ENCODE measurements at places on chromosomes 4 and X.

DNA sequence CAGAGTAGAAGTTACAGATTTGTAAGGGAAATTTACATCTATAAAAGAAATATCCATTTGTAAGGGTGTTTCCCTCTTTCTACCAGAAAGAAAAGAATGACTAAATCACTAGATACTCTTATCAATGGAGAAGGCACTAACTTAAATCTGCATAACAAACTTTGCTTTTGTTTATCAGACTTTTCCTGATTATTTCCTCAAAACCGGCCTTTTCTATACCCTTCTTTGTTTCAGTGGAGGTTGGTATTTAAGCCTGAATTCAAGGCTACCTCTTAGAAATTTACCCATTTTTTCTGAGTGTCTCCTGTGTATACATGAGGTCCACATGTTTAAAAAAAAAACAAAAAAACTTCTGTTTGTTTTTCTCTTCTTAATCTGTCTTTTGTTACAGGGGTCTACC lies 80.4 kb upstream of the GRPR start:
- DNase-seq, result no peak

- DNase-seq, result no peak
Observed at GRCh38 chrX:64195862-64196261, 9.6 kb downstream of the AMER1 start.

DNA sequence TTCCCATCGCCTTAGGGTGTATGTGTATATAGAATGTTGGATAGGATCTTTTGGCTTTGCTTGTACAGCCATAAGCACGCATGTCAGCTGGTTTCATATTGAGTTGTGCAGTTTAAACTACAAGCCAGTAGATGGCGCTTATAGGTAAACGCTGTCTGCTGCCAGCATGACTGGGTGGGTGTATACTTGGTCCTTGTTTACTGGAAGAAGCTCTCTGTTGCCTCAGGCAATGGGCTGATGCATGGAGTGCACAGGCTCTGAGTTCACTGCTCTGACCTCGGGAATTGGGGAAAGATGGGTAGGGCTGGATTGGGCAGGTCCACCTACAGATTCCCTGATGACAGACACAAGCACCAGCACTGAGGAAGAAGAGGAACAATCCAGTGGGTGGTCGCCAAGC lies 831.5 kb downstream of the STIM2 start:
- DNase-seq, result peak; percentile 18

GRCh38 chr4:37908488-37909331 lies 17.8 kb downstream of the TBC1D1 start:
- DNase-seq, result no peak

DNA sequence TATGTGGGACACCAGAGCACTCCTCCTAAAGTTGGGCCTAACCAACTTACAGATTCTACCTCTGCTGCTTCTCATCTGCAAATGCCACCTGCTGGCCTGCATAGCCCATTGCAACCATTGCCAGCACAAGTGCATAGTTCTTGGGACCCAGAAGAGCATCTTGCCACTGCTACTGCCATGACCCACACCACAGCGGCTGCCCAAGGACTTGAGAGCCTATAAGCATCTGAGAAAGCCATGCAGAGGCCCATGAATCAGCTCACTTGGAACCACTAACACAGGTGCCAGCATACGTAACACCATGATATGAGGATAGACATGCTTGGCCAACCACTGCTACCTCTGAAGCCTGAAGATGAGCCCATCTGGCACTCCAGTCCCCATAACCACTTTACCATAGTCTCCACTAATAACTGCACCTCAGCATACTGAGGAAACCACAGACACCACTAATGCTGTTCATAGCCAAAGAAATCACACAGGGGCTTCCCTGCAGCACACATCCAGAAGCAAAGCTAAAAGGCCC lies 258.1 kb upstream of the AGTR2 start:
- DNase-seq, result no peak

- DNase-seq, result no peak
Observed at GRCh38 chrX:109782994-109783700, 50.1 kb upstream of the ACSL4 start.

DNA sequence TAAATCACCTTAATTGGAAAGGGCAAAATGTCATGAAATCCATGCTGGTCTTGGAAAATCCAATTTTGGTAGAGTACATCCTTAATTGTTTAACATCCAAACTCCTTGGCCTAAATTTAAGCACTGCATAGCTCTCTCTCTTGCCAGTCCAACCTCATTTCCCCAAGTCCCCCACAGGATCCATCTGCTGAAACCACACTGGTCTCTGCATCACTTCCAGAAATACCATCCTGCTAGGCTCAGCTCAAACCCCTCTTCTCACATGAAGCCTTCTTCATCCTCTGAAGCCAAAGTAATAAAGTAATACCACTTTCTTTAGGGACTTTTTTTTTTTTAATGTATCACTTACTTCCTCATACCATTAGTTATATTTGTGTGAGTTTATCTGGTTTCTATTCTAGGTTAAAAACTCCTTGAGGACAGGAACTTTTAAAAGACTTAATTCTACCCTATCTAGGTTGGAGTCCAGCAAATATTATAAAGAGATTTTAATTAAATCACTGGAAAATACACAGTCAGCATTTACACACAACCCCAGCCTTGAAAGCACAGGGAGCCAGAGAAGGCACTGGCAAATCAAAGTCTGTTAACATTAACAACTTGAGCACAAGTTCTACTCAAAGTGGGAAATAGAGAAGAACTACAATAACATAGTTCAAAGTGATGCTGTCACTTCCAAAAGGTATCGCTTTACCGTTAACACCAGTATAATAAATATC lies 16.7 kb upstream of the KLF3 start:
- no peak for DNase-seq

DNA sequence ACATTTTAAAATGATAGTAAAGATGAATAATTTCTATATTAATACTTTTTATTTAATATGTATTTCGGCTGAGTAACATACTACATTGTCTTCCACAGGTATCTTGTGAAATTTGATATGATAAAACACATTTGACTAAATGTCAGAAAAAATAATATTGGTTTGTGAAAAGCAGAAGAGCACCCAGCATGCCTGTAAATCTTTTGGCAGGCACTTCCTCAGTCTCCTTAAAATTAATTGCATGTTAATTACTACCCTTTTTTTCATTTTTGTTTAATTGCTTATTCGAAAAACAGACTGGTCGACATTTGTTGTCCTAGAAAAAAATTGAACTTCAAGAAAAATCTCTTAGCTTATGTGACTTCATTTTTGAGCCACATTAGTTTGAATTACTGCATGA lies 40.6 kb downstream of the CLCN3 start:
- no peak for DNase-seq

- no peak for DNase-seq
Observed at GRCh38 chrX:153612413-153612812, 13.5 kb upstream of the CCNQ start.

DNA sequence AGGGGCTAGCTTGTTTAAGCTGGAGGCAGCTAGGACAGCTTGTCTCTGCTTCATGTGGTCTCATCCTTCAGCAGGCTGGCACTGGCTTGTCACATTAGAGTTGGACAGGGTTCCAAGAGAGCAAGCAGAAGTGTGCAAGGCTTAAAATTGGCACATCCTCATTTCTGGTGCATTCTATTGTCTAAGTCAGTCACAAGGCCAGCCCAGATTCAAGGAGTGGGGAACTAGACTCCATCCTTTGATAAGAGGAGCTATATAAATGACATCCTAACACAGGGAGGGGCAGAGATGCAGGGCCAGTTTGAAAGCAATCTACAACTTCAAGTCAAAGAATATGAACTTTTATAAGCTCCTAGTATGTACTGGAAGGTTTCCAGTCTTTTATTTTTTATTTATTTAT lies 313.2 kb downstream of the PTTG2 start:
- DNase-seq, result no peak

GRCh38 chr4:129429581-129430320 lies 333.8 kb downstream of the C4orf33 start:
- no peak for DNase-seq

GRCh38 chr4:27049239-27049829 lies 188.7 kb downstream of the STIM2 start:
- no peak for DNase-seq

DNA sequence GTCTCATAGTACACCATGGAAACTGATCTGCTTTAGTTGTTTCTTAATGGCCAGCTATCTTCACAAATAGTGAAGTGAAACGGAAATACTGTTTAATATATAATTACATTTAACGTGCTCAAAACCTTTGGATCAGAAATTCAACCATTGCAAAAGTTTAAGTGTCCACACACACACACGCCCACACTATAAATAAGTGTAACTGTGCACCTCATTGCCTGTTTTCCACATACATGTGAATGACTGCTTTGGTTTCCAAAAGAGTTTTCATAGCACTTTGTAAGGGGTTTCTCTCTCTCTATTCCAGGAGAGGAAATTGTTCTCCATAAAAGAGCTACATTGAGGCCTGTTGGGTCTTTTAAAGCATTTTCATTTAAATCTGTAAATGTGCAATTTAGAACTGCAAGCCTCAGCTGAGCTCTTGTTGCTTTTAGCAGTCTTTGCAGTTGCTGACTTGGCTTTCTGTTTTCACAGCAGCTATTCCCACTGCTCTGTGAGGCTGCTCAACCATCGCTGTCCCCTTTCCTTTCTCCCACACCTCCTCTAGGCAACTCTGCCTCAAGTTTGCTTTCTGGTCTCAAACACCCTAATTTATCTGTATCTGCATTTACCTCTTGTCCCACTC lies 94.5 kb downstream of the RAPGEF2 start:
- DNase-seq, result no peak

DNA sequence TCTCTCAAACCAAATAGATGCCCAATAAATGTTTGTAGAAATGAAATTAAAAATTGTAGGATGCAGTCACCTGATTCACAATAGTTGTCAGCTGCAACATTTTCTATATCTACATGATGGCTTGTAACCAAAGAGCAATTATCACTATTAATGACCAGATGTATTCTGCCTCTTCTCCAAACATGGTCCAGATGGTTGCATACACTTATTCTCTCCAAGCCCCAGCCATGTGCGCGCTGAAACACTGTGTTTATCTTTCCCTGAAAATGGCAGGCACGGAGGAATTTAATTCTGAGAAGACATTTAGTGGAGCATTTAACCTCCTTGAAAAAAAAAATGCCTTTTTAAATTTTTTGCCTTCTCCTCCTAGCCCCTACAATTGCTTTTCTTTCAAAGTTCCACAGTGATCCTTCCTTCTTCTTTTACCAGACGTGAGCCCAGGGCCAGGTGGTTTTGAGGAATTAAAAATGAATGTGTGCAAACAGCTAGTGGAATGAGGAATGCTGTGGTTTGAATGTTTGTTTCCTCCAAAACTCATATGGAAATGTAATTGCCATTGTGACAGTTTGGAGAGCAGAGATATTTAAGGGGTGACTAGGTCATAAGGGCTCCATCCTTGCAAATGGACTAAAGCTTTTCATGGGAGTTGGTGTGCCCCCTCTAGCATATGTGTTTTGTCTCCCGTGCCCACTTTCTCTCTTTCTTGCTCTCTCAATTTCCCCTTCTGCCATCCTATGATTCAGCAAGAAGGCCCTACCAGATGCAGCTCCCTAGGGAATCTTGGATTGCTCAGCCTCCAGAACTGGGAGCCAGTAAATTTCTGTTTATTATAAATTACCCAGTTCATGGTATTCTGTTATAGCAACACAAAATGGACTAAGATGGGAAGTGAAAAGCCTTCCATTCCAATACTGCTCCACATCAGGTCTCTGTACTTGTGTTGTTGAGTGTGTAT lies 136.0 kb downstream of the GABRB1 start:
- no peak for DNase-seq
